Fibroblast of villous mesenchyme (primary cell): ENCODE measurements at places on chromosomes 1 and 21. TPM values are rescaled to one million over a fixed set of nuclear protein-coding genes. Genes with fewer than 3 reads are reported as not detected.

Gene RHEX
- total RNA-seq: not detected in 2 replicates

GRCh38 chr1:101496109-101496508 is 259.3 kb downstream of the S1PR1 start:
- DNase-seq: no peak

Gene DHCR24
- total RNA-seq: 186 and 297 TPM in 2 replicates

DNA sequence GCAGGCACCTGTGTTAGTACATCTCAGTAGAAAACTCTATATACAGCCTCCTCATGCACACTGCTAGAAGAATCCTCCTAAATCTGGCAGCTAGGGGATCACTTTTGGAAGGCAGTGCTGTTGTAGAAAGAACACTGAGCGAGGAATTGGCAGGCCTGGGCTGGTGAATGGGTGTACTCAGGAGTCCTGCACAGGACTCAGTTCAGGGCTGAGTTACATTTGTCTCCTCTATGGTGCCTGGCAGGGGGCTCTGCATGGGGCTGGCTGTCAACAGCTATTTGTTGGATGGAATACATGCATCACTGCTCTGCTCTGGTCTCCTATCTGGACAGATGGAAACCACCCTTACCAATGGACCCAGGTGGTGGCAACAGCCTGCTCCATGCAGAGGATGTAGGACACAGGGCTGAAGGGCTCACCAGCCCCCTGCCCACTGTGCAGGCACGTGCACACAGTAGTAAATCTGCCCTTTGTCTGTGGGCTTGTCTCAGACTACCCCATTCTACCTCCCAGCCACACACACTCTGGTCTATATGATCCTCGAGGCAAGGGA is 74.2 kb downstream of the LRIG2 start:
- no peak for DNase-seq

Gene DCST1
- total RNA-seq: not detected in 2 replicates

DNA sequence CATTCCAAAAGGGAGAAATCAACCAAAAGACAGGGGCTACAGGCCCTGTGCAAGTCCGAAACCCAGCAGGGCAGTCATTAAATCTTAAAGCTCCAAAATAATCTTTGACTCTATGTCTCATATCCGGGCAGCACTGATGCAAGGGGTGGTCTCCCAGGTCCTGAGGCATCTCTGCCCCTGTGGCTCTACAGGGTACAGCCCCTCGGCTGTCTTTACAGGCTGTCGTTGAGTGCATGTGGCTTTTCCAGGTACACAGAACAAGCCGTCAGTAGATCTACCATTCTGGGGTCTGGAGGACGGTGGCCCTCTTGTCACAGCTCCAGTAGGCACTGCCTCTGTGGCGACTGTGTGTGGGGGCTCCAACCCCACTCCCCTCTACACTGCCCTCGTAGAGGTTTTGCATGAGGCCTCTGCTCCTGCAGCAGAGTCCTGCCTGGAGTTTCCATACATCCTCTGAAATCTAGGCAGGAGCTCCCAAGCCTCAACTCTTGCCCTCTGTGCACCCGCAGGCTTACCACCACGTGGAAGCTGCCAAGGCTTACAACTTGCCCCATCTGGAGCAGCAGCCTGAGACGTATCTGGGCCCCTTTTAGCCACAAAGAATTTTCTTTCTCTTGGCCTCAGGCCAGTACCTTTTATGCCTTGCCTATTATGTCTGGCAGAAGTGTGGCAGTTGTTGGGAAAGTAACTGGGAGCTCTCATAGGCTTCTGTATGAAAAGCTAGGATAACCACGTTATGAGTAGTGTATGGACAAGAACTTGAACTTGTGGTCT is 52.5 kb downstream of the POU2F1 start:
- peak; percentile 83 for DNase-seq

DNA sequence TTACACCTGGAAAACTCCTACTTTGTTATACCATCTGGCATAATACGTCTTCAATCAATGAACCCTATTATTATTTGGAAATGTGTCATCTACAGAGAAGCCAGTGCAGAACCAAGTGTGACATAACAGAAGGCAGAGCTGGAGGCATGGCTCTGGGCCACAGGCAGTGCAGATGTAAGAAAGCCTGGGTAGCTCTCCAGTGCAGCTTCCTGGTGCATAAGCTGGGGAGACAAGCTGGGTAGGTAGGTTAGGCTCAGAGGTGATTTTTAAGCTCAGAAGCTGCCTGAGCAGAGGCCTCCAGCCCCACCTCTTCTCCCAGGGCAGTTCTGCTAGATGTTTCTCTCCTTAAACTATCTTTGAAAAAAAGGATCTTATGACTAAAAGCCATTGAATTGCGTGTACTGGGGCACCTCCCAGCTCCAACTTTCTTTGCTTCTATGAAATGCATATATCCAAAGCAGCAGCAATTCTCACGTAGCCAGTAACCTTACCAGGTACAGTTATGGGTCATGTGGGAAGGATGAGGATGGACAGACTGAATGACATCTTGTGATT is 30.7 kb downstream of the AKNAD1 start:
- DNase-seq: no peak

Gene KCNE2
- total RNA-seq: not detected in 2 replicates

DNA sequence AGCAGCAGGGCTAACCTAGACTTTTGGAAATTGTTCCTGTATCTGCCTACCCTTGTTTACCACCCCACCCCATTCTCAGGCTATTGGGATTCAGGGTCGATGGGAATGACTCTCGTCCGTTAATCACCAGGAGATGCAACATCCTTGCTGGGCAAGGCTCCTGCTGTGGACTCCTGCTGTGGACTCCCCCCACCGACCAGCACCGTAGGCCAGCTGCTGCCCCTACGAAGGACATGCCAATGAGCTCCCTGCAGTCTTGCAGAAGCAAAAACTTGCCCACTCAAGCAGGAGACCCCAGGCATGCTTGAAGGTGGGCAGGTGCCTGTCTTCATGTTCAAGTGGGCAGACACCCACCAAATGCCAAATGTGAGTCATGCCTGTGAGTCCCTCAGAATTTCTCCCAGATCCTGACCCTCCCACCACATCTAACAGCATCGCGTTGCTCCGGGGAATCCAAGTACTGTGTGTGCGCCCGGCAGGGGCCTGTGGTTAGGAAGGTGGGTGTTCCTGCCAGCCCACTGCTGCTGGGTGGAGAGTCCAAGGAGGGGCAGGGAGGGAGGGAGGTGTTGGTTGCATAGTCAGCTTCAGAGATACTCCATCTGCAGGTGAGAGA is 41.7 kb upstream of the SOX13 start:
- DNase-seq: no peak

DNA sequence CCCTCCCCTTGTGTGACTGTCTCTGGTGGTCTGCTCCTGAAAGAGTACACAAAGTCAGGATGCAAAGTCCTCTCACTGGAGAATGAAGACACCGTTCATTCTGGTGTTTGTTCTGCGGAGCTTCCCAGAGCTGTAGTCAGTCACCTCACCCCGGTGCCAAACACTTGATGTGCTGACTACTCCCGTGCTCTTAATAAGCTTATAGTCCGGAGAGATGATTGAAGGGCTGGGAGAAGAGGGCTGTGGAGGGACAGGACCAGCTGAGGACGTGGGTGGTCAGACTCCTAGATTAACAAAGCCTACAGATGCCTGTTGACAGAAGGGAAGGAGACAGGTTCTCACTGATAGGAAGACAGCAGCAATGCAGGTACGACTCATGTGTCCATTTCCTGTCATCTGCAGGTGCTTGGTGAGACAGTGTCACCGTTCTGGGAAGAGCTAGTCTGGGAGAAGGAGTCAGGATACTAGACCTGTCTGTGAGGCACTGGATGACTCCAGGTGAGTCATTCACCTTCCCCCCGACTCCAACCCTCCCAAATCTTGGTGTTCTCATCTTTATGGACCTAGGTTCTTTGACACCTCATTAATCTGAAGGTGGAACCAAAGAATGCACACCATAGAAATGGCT is 40.4 kb upstream of the LRRN2 start:
- DNase-seq: no peak

DNA sequence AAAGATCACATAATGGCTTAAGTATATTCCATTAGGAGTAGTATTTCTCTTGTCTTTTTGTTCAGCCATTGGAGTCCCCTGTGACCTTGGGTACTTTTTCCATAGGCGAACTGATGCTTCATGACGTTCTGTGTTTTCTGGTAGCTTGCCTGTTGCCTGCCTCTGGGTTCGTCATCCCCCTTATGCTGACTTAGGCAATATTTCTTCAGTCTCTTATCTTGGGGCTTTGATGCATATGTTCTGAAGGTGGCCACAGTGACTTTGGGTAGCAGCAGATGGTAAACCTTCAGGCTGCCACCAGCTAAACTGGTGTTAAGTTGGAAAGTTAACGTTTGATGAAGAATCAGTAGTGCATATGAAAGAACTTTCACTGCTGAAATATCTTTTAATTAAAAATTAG is 170.2 kb downstream of the RPS6KC1 start:
- no peak for DNase-seq

Gene VWA5B1
- total RNA-seq: not detected in 2 replicates

DNA sequence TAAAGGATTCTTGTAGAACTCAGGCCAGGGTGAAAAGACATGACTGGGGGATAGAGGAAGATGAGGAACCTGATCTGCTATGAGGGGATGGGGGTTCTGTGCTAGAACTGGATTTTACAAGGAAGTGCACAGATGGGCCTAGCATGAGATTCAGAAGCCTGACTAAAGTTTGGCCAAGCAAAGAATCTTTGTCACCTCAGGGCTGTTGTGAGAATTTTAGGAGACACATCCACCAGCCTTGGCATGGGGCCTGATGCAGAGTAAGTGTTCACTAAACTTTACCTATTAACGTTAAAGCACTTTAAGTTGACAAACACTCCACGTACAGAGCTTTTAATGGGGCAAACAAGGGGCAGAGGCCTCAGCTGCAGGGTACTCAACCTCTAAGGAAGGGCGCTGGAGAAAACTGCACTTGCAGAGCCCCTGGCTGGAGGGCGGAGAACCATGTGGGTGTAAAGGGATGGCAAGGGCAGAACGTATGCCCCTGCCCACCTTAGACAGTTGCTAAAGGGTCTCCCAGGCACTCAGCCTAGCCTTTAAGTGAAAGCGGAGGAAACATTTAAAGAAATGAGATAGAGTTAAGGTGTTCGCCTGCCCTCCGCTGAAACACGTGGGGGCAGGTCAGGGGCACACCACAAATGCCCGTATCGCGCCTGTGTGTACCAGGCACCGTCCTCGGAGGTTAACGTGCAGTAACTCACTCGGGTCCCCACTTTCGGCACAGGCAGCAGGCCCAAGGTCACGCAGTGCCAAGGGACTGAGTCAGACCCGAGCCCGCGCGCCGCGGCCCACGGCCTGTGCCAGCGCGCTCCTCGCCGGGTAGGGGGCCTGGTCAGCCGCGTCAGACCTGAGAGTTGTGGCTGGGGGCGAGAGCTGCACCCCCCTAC is 990 bp upstream of the MRPS6 start:
- DNase-seq: no peak

- DNase-seq: no peak
Observed at GRCh38 chr21:42645211-42646075, 8.0 kb upstream of the PDE9A start.

GRCh38 chr1:96366516-96366915 is 355.1 kb upstream of the PTBP2 start:
- DNase-seq: peak; percentile 52

Gene GSTM1
- total RNA-seq: 0.86 TPM in 1 of 2 replicates, not detected in the other

DNA sequence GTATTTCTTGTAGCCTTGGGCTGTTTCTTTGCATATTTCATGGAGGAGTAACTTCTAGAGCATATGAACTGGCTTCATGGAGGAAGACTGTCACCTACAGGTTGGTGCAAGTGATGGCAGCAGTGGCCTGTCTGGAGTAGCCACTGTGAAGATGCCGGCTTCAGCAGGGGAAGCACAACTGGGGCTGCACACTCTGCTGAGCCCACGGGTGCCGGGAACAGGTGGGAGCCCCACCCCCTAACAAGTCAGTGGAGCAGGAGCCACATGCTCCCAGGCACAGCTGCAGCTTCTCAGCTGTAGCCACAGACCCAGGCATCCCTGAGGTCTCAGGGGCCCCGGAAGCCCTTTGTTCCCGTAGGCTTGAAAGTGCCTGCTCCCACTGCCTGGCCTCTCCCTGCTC is 43.2 kb upstream of the C1orf185 start:
- DNase-seq: peak; percentile 39

- DNase-seq: no peak
Observed at GRCh38 chr1:63922848-63923247, 149.0 kb downstream of the ROR1 start.

Gene SLC30A10
- total RNA-seq: not detected in 2 replicates
